DND-41 (cell line): ENCODE measurements at places on chromosomes 7 and 10.

DNA sequence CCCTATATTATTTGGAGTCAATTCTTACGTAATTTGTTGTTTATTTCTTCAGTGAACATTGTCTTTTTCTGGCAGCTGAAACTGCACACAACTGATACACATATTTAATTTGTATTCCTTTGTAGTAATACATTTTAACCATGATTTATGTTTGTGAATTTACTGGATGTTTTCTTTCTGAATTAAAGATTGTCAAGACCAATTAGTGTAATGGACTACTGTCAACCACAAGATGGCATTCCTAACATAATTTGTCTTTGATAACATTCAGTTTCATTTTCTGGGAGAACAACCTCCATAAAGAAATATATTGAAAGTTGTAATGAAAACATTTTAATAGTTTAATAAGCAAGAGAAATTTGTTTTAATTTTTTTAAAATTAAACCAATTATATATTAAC lies 10.1 kb downstream of the THNSL1 start:
- no peaks in the 10 kb centered on the region for H3K4me1 ChIP-seq
- H3K27ac ChIP-seq: no peak overlapping the region
- no peaks in the 10 kb centered on the region for H3K27me3 ChIP-seq
- no peak overlapping the region for H3K4me3 ChIP-seq
- DNase-seq: no peak
- peaks cover 10% of the 10 kb centered on the region; the same call in 1 of the 2 replicates for H3K36me3 ChIP-seq

DNA sequence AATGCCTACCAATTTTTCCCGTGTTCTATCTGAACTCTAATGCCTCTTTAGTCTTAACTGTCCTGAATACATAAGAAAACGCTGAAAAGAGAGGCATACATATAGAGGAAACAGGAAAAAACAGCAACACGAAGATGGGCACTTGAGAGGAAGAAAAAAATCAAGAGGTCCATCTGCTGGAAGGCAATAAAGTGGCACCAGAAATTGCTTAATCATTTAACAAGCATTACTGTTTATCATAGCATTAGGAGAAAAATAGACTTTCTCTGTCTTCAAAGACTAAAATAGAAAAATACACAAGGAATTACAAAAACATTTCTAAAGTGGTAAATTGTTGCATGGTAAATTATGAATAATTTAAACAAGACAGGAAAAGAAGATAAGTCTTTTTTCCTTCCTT lies 35.0 kb downstream of the NSUN6 start:
- H3K27me3 ChIP-seq: no peaks in the 10 kb centered on the region
- H3K27ac ChIP-seq: no peak overlapping the region
- H3K4me3 ChIP-seq: no peak overlapping the region
- no peaks in the 10 kb centered on the region for H3K4me1 ChIP-seq

DNA sequence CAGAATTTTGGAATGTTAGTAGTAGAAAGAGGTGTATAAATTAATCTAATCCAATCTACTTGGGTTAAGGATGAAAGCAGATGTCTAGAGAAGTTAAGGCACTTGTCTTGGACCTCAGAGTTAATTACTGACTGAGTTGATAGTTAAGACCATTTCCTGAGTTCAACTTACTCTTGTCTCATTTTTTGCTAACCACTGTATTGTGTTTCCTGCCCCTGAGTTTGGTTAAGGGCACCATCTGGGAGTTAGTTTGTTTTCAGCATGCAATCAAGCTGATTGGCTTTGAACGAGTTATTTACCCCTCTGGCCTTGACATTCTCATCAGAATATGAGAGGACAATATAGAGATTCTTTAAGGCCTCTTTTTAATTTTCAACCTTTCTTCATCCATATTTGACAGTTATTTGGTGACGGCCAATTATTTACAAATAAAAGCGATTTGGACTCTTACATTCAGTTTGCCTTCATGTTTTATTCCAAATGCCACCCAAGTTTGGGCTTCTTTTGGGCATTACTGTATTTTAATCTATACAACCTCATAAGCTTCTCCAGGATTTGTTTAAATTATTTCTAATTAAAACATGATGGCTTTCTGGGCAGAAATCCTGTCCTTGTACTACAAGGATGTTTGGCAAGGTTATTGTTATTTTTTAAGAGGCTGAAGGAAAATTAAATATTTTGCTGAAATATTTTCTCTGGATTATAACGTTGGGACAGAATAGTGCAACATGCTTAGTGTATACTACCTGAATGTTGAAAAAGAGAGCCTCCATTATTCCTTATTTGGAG lies 225.0 kb downstream of the CACNB2 start:
- no peak overlapping the region for H3K27ac ChIP-seq
- H3K4me1 ChIP-seq: no peaks in the 10 kb centered on the region
- no peaks in the 10 kb centered on the region for H3K36me3 ChIP-seq
- DNase-seq: no peak

GRCh38 chr7:44326261-44327125 lies 1.1 kb upstream of the CAMK2B start:
- no peaks in the 10 kb centered on the region for H3K36me3 ChIP-seq
- no peak overlapping the region for H3K27ac ChIP-seq
- H3K27me3 ChIP-seq: peaks cover 4% of the 10 kb centered on the region
- H3K4me3 ChIP-seq: no peak overlapping the region
- H3K4me1 ChIP-seq: no peaks in the 10 kb centered on the region

DNA sequence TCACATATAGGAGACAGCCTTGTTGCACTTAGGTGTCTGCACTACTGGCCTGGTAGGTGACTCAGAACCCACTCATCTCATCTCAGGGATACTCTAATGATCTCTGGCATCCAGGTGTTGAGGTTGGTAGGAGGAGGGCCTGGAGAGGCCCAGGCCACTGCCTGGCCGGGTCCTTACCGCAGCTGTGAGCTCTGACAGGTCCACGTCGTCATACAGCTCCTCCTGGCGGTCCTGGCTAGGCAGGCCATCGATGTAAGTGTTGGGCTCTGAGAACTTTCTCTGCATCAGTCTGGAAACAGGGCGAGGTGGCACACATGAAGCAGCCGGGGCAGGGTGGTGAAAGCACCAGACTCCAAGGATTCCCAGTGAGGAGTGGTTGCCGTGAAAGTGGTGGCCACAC lies 62.1 kb downstream of the VWA2 start:
- H3K36me3 ChIP-seq: no peaks in the 10 kb centered on the region
- no peak overlapping the region for H3K4me3 ChIP-seq
- H3K27ac ChIP-seq: no peak overlapping the region
- peaks cover 2% of the 10 kb centered on the region for H3K27me3 ChIP-seq

DNA sequence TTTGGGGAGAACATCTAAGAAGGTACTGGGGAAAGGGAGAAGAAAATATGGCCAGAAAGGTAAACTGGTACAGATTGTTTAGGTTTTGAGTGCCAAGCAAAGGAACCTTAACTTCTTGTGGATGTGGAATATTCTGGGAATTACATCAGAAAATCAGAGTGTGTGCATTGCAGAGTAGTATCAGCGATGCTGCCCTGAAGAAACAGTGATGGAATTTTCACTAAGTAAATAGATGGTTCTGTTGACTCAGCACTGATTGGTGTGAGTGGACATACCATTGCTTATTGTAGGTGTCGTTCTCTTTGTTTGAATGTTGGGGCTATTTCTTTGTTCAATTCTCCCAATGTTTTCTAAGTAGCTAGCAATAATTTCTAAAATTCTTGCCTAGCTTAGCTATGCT lies 24.4 kb upstream of the AKR1B1 start:
- H3K4me1 ChIP-seq: no peaks in the 10 kb centered on the region
- no peaks in the 10 kb centered on the region for H3K27me3 ChIP-seq
- H3K27ac ChIP-seq: no peak overlapping the region
- H3K4me3 ChIP-seq: no peak overlapping the region
- H3K36me3 ChIP-seq: no peaks in the 10 kb centered on the region
- no peak for DNase-seq

DNA sequence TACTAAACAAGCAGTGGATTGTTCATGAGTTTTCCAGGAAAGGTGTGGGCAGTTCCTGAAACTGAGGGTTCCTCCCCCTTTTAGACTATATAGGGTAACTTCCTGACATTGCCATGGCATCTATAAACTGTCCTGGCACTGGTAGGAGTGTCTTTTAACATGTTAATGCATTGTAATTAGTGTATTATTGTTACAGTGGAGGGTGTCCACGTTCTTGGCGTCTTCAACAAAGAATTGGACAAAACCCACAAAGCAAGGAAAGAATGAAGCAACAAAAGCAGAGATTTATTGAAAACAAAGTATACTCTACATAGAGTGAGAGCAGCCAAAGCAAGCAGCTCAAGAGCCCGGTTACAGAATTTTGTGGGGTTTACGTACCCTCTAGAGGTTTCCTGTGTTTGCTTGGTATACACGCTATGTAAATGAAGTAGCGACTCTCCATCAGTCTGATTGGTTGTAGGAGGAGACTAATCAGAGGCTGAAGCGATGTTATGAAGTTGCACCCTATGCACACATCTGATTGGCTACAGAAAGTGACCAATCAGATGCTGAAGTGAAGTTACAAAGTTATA lies 175.2 kb downstream of the NSUN6 start:
- DNase-seq: no peak
- no peaks in the 10 kb centered on the region for H3K27me3 ChIP-seq
- no peak overlapping the region for H3K27ac ChIP-seq
- H3K4me1 ChIP-seq: peaks cover 12% of the 10 kb centered on the region
- H3K36me3 ChIP-seq: no peaks in the 10 kb centered on the region
- H3K4me3 ChIP-seq: no peak overlapping the region

DNA sequence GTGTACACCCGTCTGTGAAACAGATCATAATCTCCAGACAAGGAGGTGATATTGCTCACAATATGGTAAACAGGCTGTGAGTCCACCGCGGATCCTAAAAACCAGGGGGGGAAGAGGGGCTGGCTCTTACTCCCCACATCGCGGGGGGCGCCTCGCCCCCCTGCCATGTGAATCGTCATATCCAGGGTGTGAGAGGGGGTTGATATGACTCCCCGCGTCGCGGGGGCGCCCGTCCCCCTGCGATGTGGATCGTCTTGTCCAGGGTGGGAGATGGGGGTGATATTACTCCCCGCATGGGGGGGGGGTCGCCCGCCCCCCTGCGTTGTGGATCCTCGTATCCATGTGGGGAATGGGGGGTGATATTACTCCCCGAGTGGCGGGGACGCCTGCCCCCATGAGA lies 30.9 kb downstream of the OCM2 start:
- no peak overlapping the region for H3K27ac ChIP-seq
- H3K27me3 ChIP-seq: no peaks in the 10 kb centered on the region
- DNase-seq: no peak
- H3K4me3 ChIP-seq: no peak overlapping the region
- peaks cover 2% of the 10 kb centered on the region; the same call in 1 of the 2 replicates for H3K36me3 ChIP-seq

DNA sequence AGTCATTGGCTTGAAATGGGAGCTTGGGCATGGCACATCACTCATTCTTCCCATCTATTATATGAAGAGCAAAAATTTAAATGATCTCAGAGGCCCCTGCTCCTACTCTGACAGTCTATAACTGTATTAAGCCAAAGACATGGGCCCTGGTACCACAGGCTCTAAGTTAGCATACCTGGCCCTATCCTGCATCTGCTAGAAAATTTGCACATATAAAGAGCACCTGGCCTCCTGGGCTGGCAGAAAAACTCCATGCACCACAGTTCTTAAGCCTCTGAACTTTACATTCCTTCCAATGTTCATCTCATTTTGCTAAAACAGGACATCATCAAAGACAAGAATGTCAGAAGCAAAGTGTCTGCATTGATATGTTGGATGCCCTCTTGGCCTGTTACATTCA lies 29.6 kb upstream of the ANK3 start:
- no peaks in the 10 kb centered on the region for H3K27me3 ChIP-seq
- no peaks in the 10 kb centered on the region for H3K4me1 ChIP-seq
- no peak for DNase-seq
- no peak overlapping the region for H3K4me3 ChIP-seq
- H3K36me3 ChIP-seq: no peaks in the 10 kb centered on the region

- no peaks in the 10 kb centered on the region for H3K4me1 ChIP-seq
- no peak overlapping the region for H3K27ac ChIP-seq
- no peak overlapping the region for H3K4me3 ChIP-seq
- H3K36me3 ChIP-seq: no peaks in the 10 kb centered on the region
Measured at GRCh38 chr10:130770018-130770630, 541.4 kb downstream of the TCERG1L start.

GRCh38 chr7:106623853-106624252 lies 37.1 kb downstream of the CCDC71L start:
- no peaks in the 10 kb centered on the region for H3K36me3 ChIP-seq
- H3K27me3 ChIP-seq: no peaks in the 10 kb centered on the region
- DNase-seq: no peak
- no peak overlapping the region for H3K4me3 ChIP-seq
